Astrocyte of the spinal cord (primary cell): ENCODE measurements at places on chromosomes 1 and 21.

GRCh38 chr1:112460615-112461014 is 48.1 kb upstream of the WNT2B start:
- no peak for DNase-seq

DNA sequence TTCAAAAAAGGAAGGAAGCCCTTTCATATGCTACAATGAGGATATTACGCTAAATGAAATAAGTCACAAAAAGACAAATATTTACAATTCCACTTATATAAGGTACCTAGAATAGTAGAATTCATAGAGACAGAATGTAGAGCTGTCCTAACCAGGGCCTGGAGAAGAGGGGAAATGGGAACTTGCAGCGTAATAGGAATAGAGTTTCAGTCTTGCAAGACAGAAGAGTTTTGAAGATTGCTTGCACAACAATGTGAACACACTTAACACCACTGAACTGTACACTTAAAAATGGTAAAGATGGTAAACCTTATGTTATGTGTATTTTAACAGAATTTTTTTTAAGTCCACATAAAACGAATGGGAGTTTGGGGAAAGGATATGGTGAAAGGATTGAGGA is 2.9 kb downstream of the CD1B start:
- DNase-seq: no peak

DNA sequence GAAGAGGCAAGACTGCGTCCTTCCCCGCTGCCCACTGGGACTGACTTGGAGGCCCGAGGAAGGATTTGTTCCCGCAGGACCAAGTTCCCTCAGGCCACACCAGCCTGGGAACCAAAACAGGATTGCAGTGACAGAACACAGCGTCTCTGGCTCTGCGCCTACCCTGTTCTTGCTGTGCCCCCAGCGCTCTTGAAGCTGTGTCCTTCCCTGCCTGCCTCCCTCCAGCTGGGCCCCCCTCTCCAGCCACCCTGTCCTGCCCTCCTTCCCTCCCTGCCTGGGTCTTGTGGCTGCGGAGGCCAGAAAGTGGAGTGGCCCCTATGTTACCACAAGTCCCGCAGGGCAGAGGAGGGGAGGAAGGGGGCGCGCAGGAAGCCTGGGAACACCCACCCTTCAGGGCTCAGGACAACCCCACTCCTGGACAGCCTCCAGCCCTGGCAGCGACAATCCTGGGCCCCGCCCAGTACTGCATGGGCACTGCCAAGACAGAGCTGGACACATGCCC is 164.9 kb downstream of the DYRK1A start:
- DNase-seq: no peak

DNA sequence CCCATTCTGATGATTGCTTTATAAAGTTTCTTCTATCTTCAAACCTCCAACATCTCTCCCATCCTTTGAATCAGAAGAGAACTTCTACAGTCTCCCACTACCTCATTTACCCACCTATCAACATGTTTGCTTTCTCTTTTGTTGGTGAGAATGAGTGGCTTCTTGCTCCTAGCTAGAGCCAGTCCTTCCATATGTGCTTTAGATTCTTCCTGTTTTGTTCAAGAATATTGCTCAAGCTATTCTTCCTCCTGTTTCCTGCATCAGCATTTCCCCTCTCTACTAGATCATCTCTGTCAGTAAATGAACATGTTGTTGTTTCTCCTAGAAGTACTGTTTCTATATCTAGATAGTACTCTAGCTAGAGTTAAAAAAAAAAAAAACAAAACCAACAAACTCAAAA is 6.3 kb downstream of the ATF6 start:
- DNase-seq: no peak

DNA sequence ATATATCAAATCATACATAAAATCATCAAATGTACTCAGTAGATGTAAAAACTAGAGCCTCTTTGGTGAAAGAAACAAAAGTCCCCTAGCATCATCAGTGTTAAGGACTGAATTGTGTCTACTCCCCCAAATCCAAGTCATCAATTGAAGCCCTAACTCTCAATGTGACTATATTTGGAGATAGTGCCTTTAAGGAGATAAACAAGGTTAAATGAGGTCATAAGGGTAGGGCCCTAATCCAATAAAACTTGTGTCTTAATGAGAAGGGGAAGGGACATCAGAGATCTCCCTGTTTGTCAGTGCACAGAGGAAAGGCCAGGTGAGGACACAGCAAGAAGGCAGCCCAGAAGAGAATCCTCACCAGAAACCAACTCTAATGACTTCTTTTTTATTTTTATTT is 33.5 kb downstream of the USP24 start:
- no peak for DNase-seq

- no peak for DNase-seq
Measured at GRCh38 chr1:159803956-159804689, 2.0 kb downstream of the FCRL6 start.

GRCh38 chr21:19049567-19049966 is 646.0 kb upstream of the TMPRSS15 start:
- no peak for DNase-seq
